ENCODE measurements at places on chromosomes 1 and 21.
A peak's percentile ranks its signal among the peaks of the same experiment; 100 is the strongest.

- no peak for DNase-seq
Measured at GRCh38 chr1:30692948-30693301, 30.5 kb downstream of the MATN1 start.

GRCh38 chr21:15272171-15272570, 207.4 kb upstream of the NRIP1 start:
- no peak for DNase-seq

GRCh38 chr1:1833456-1833855, 55.2 kb upstream of the NADK start:
- DNase-seq, result no peak

- DNase-seq, result no peak
Measured at GRCh38 chr1:225892307-225892706, 3.4 kb upstream of the LEFTY1 start.

DNA sequence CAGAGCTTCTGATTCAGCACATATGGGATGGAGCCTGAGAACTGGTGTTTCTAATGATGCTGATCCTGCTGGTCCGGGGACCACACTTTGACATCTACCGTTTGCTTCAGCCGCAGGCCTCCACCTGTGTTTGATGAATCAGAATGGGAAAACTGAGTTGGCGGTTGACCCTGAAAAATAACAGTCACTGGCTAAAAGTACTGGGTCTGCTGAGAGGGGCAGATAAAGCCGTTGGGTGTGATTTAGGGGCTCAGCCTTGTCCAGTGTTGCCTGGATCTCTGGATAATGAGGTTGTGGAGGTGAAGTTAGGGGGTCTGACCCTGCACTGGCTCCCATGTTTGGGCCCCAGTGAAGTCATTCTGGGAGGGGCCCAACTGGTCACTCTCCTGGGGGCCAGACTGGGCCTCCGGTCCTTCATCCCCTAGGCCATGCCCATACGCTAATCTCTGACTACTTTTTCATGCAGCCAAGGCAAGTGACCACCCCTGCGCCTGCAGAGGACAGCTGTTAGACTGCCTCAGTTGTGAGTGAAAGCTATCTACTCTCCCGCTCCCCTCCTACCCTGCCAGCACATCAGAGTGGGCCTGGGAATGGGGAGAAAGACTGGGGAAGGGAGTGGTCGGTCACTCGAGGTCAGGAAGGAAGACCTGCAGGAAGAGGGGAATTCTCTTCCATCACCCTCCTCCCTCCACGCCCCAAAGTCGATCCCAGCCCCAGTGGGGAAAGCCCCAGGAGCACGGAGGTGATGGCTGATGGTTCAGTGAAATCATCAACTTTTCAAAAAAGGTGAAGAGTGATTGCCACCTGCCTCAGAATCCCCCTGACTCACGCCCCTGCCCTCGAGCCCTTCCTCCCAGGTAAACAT, 27.7 kb downstream of the VASH2 start:
- DNase-seq, result no peak

DNA sequence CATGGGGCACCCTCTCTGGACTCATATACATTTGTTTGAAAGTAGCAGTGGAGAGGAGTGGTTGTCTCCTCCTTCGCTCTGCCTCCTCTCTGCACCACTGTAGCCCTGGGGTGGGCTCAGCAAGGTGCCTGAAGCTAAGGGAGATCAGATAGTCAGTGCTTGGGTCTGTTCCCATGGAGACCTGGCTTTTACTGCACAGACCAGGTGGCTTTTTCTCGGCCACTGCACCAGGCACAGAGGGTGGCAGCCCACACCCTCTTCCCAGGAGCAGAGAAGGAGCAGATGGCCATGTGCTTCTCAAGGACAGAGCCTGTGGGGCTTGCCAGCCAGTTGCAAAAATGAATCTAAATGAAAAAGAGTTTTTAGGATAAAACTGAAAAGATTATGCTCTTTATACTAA, 123.4 kb upstream of the KCNK1 start:
- DNase-seq, result peak; percentile 90

DNA sequence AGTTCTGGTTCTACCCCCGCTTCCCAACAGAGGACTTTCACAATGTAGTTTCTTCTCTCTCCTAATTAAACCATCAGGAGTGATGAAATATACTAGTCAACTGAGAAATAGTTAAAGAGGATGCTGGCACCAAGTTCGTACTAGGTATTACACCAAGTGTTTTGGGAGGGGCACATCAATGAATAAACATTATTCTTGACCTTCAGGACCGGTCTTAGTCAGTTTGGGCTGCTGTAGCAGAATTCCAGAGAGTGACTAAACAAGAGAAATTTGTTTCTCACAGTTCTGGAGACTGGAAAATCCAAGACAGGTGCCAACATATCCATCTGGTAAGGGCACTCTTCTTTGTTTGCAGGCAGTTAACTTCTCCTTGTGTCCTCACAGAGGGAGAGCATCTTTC, 103.8 kb downstream of the SPATA17 start:
- no peak for DNase-seq

GRCh38 chr1:169959686-169960085, 66.0 kb upstream of the SCYL3 start:
- DNase-seq, result no peak

- DNase-seq, result no peak
Measured at GRCh38 chr1:30218438-30218837, 504.9 kb downstream of the MATN1 start.

DNA sequence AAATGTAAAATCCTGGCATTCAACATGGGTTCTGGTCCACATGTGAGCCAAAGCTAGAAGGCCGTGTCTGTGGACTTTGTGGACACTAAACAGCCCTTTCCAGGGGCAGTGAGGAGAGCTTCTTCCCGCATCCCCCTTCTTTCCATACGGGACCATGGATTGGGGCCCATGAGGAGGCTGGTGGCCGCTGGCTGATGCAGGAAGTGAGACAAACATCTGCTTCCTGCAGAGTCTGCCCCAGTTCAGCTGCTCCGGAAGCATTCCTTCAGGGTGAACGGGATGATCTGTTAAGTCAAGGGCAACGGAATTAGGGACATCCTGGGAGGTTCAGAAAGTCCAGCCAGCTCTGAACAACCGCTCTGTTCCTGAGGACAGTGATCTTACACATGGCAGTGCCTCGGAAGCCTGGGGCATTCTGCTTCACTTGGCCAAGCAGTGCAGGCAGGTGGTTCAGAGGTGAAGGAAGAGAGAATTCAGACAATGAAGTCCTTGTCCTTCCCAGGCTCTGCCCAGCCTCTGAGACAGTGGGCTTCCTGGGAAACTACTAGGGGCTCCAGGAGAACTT, 1.5 kb downstream of the CA6 start:
- no peak for DNase-seq

DNA sequence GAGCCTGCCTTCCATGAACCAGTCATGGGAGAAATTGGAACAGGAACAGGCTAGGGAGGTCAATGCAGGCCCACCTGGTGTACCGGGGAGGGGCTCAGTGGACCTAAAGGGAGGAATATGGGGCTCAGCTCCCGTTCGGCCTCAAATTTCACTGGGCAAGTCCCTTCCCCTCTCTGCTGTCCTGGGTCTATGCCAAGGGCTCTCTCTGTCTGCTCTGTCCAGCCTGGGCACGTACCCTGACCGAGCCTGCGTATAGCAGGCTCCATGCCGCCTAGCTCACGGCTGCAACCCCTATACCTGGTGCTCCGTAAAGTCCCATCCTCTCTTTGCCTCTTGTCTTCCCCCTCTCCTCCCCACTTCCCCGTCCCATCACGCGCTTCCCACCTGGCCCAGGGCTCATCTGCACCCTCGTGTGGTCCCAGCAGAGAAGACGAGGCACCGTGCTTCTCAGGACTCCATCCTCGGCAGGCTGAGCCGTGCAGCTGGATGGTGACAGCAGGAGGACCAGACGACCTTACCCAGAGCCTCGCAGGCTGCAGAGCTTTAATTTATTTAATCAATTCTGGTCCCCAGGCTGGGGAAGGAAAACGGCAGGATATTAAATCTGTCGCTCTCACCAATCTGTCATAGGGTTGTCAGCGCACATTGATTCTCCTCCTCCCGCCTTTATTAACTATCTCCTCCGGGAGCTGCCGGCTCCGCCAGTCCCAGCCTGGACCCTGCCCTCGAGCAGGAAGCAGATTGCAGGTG, 25.0 kb upstream of the DISP3 start:
- DNase-seq, result peak; percentile 29

DNA sequence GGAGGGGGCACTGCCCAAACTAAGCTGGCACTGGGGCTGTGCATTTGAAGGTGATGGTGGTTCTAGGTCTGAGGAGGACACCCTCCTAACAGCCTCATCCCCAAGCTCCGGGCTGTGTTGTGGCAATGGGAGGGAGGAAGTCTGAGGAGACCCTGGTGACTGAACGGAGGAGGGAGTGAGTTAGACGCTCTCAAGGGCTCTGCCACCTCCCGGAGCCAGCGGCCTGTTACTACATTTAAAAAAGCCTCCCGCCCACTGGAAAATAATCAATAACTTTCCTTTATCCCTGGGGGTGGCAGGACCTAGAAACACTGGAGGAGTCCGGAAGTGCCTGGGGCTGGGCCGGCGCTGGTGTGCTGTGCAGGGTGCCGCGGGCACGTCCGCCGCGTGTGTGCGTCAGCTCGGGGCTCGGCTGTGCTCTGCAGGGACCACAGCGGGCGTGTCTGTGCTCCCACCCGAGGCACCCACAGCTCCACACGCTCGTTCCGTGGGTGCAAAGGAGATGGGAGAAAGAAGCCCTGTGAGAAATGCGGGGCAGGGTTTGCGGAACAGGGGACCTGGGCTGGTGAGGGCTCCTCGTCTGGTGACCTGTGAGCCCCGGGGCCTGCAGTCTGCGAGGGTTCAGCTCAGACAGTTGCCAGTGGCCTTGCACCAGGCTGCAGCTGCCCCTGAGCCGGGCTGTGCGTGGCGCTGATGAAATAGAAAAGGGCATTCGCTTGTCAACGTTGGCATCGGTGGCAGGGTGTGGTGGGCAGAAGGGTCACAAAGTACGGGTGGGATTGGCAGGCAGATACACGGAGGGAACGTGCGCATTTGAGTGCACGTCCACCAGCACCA, 5.3 kb downstream of the SAMD11 start:
- DNase-seq, result no peak

DNA sequence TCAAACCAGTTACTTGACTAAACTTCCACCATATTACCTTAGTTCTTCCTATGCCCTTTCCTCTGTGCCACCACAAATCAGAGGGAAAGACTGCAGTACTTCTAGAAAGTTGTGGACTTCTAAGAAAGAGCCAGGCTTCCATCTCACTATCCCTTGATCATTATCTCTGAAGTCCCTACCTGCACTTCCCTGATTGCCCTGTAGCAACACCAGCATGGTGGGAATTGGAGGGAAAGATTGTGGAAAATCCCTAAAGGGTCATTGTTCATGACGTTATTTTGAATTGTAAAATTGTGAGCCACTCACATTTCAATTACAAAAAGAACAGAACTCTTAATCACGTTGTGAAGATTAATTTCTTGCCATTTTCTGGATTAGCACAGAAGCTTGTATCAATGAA, 23.4 kb upstream of the KIAA1614 start:
- no peak for DNase-seq

DNA sequence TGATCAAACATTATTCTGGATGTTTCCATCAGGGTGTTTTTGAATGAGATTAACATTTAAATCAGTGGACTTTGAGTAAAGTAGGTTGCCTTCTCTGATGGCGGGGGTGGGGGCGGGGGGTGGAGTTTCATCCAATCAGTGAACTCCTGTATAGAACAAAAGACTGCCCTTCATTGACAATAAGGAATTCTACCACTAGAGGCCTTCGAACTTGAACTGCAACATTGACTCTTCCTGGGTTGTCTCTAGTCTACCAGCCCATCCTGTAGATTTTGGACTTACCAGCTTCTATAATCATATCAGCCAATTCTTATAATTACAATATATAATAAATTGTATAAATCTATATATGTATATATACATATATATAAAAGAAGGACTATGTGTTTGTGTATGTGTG, 520.4 kb upstream of the CXADR start:
- DNase-seq, result no peak

DNA sequence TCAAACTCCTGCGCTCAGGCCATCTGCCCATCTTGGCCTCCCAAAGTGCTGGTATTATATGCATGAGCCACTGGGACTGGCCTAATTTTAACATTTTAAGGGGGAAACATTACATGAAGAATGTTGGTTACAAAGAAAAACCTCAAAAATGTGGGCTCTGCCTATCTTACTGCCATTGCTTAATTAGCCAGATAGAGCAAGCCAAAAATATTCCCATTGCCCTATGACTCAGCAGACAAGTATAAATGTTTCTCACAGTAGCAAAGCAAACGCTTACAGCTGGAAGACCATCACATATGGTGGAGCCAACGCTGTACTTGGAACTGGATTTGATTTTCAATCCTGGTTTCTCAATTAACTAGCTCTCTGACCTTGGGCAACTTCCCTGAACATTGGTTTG, 502.0 kb downstream of the SMYD3 start:
- no peak for DNase-seq

DNA sequence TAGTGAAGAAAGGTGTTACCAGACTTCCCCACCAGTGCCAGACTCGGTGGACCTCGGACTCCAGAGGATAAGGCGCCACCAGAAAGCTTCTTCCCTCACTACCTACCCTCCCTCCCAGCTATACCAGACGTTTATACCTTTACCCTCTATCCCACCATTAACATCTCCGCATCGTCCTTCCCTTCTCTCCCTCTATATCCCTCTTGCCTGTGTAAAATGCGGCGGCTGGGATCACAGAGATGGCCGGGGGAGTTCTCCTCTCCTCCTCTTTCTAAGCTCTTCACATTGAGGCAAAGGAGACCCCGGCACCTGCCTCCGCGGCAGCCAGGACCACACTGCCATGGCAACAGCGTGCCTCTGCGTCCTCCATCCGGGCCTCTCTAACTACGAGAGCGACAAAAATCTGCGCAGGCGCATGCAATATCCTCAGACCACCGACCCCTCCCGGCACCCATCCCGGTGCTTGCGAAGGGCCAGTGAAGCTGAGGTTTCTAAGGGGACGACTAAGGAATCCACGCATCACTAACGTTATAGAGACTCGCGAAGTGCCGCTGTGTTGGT, at the start of gene CCDC181:
CCDC181 (minus strand) TSS at position 394 of the 561 bp plus-strand sequence. CDS start 2,547 bp downstream, outside the sequence.
- peak; percentile 82 for DNase-seq

DNA sequence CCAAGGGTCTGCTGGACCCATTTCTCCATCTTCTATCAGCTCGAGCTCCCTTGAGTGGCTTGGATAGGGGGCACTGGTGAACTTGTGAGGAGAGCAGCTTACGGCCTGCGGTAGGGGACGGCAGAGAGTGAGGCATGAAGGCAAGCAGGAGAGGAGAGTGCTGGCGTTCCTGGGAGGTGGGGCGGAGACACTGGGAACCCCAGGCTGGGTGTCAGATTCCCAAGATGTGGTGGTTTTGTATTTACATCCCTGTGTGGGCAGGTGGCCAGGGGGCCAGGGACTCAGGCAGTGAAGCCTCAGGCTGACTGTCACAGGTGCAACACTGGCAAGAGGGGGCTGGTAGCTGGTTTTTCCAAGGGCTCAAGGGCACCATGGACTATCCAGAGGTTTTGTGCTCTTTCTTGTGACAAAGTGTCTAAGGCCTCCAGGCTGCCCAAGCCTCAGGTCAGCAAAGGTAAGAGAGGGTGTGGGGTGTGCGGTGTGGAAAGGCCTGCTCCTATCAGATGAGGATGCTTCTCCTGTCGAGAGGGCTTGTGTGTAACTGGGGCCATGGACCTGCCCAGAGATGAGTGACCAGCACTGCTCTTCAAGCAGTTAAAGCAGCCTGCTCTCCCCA, 45.1 kb upstream of the ROR1 start:
- no peak for DNase-seq
